ENCODE measurements at places on chromosomes 2 and 18.

DNA sequence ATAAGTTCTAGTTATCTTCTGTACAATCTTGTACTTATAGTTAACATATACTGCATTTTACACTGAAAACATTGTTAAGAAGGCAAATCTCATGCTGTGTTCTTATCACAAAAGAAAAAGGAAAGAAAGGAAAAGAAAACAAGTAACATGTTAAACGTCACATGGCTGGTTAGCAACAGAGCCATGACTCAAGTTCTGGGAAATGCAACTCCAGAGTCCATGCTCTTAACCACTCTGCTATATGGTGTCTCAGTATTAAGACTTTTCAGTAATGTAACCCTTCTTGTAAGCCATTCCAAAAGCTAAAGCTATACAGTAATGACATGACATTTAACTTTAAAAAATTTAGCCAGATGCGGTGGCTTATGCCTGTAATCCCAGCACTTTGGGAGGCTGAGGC lies 181.4 kb downstream of the BARD1 start:
- no peak for DNase-seq

- no peak for DNase-seq
Observed at GRCh38 chr2:70141902-70142589, 48.8 kb downstream of the C2orf42 start.

DNA sequence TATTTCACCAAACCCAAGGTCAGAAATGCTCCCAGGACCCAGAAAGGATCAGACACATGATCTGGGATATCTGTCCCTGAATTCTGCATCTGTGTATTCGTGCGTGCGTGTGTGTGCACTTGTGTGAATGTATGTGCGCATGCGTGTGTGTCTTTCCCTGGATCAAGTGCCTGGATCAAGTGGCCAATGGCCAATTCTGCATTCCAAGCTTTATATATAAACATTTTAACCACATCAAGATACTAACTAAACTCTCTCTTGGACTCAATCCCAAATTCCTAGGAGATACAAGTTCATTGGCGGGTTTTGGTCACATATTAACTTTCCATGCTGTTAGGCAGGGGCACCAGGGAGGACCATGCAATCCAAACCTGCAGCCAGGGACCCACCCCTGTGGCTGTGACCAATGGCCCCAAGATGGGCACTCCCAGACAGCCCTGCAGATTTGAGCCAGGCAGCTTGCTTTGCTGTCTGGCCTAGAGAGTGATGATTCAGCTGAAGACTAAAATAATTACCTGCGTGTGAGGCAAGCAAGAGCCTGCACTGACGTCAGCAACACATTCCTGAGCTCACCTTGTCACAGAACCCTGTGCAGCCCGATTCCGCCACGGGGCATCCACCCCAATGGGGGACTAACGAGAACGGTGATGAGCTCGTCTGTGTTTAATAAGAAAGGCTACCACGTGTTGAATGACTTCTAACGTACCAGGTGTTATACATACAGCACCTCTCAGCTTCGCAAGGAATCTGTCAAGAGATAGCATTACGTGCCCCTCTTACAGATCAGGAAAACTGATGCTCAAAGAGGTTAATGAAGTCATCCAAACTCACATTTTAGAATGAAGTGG lies 45.3 kb upstream of the ROCK2 start:
- DNase-seq: no peak

- DNase-seq: no peak
Observed at GRCh38 chr18:78049281-78049680, 799.6 kb downstream of the GALR1 start.

GRCh38 chr2:163314712-163315111 lies 421.1 kb downstream of the FIGN start:
- no peak for DNase-seq

DNA sequence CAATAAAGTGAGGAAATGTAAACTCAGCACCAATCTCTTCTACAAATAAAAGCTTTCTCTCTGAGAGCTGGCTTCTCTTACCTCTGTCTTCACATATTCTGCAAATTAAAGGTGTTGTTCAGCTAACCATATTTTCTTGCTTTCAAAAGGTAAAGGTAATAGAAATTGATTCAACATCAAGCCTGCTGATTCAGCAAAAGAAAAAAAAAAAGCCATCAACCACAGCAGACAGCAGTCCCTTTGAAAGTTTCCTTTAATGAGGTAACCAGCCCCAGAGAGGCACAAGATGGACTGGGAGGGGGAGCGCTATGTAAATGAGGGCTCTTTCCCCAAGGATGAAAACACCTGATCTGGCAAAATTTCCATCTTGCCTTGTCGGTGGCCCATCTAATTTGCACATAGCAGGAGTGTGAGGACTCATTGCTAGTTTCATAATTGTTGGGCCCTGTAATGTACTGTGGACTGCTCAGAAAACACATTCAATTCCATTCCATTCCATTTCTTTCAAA lies 154.9 kb upstream of the SOX11 start:
- DNase-seq: peak; percentile 40

- DNase-seq: no peak
Observed at GRCh38 chr2:12534646-12535263, 182.0 kb upstream of the TRIB2 start.

GRCh38 chr2:113283704-113284284 lies 5.1 kb upstream of the PAX8 start:
- DNase-seq: no peak

DNA sequence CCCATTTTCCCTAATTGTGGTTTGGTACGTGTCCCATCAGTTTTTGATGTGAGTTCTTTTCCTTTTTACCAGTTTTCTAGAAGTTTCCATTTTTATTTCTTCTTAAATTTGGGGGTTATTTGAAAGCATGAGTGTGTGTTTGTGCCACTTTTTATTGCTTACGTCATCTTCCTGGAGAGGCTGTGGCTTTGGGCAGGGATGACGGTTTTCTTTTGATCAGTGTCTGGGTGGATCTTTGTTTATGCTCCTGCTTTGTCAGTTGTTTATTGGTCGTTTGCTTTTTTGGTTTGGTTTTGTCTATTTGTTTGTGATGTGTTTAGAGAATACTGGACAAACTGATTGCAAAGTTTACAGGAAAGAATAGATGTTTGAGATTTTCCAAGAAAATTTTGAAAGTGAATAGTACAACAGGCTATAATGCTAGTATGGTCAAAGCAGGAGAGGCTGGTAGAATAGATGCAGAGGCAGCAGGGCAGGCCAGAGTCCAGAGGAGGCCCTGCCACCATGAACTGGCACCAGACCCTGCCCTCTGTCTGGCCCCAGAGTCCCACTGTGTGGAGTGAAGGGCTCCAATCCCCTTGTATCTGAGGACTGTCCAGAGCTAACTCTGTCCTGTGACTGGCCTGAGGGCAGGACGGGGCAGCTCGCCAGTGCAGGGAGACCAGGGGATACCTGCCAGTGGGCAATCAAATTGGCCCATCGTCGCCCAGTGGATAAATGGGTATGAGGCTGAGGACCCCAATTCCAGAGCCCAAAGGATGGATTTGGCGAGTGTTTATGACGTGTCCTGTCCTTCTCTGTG lies 23.4 kb upstream of the SNED1 start:
- no peak for DNase-seq

DNA sequence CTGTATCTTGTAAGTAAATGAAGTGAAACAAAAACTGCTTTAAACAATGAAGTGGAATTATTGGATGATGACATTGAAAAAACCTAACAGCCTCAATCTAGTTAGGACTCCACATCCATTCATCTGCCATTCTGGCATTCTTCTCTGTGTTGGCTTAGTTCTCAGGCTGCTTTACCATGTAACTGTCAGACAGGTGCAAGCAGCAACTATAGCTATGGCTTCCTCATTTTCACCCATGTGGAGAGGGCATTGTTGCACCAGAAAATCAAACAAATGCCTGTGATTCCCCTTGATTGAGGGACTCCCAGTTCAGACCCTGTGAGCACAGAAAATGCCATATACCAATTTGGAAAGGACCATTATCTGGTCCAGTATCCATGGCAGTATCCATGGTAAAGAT lies 129.5 kb upstream of the NYAP2 start:
- DNase-seq: no peak

DNA sequence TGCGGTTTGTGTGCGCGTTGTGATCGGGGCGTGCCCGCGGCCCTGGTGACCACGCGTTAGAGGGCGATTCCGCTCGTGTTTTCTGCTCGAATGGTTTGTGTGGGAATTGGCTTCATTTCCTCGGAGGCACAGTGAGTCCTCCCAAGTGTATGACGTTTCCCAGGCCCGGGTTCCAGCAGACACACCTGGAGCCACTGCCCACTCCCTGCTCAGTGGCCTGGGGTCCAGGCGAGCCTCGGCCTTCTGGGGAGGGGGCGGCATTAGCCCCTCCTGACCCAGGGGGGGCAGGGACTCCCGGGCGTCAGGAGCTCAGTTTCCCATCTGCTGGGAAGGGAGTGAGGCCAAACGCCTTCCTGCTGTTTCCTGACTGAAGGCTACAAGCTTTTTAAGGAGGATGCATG lies 92.1 kb downstream of the NFATC1 start:
- DNase-seq: no peak

DNA sequence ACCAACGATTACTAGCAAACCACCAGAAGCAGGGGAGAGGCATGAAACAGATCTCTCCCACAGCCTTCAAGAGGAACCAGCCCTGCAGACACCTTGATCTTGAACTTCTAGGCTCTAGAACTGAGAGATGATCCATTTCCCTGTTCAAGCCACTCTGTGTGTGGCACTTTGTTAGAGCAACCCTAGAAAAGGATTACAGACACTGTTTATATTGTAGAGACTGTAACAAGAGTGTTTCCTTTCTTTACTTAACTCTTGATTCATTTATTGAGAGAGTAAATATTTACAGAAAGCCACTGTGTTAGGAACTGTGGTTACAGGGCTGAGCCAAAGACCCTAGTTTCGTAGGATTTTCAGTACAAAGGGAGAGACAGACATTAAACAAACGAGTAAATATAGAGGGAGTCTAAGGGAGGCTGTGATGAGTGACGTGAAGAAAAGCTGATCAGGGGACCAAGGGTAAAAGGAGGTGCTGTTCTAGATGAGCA lies 10.9 kb downstream of the CCDC68 start:
- DNase-seq: no peak

DNA sequence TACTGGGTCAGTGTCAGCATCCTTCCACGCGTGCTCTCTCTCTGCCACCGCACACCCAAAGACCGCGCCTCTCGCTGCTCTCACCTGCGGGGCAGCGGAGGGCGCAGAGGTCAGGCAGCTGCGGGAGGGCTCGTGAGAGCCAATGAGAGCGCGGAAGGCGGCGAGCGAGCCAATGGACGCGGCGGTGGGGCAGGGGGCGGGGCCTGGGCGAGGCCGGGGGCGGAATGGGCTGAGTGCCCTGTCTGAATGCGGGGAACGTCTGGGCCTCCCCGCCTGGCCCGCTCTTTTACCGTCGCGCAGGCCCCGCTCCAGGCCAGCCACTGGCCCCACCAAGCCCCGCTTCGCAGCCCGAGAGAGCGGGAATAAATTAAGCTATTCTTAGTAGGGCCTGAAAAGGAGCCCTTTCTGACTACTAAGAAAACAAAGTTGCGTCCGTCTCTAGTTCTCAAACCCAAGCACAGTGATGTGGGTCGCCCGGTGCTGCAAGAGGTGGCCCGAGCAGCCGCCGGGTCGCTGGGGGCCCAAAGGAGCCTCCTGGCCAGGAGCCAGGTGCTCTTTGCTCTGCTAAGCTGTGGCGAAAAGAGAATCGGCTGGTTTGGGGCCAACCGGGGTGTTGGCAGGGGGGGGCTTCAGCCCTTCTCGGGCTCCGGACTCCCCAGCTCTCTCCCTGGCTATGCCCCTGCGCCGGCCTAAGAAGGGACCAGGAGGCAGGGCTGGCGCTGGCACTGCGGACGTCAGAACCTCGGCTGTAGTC lies 81.1 kb upstream of the GLI2 start:
- DNase-seq: peak; percentile 52

GRCh38 chr2:215521031-215521430 lies 85.2 kb upstream of the FN1 start:
- DNase-seq: no peak

DNA sequence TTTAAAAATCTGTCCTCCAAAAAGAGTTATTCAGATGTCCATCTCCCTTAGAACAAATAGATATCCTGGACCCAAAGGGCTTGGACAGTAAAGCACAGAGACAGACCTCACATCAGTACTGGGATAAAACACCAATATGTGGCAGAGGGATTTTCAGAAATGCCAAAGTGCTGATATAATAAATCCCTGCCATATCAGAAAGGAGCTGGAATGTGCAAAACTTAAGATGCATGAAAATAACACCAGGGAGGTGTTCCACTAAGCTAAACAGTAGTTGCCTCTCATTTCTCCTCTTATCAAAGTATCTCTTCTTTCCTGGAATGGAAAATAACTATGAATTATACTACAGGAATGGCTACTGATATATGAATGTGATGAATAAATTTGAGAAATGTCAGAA lies 13.2 kb downstream of the USP40 start:
- no peak for DNase-seq

GRCh38 chr18:3649633-3650426 lies 199.9 kb downstream of the TGIF1 start:
- DNase-seq: no peak

GRCh38 chr2:109260886-109261700 lies 132.1 kb downstream of the SH3RF3 start:
- no peak for DNase-seq

DNA sequence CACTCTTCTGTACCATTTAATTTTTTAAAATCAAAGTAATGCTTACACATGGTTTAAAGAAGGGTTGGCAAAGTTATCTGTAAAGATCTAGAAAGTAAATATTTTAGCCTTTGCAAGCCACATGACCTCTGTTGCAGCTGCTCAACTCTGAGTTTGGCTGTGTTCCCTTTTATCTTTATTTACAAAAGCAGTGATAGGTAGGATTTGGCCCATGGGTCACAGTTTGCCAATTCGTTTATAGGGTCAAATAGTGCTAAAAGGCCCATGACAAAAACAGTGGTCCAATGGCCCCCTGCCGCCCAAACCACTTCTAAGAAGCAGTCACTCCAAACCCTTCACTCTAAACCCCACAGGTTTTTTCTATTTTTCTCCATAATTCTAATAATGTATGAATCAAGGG lies 124.8 kb downstream of the PARD3B start:
- no peak for DNase-seq

- DNase-seq: peak; percentile 38
Observed at GRCh38 chr2:207161247-207162123, 4.3 kb downstream of the KLF7 start.

DNA sequence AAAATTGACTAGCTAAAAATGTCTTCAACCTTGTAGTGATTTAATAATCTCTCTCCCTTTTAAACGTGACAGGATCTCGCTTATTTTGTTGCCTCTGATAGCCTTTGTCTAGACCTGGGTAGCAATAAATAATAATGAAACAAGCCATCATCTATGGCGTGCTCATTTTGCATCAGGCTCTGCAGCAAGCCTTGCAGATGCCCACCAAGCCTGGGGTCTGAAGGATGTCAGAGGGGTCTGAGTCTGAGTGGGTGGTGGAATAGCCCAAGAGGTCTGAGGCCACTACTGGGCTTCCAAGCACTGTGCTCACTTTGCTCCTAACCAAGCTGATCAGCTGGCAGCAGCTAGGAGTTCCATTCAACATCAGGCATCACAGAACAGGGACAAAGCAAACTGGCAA lies 109.4 kb downstream of the GYPC start:
- DNase-seq: no peak
